ENCODE measurements at places on chromosomes 4 and X.

DNA sequence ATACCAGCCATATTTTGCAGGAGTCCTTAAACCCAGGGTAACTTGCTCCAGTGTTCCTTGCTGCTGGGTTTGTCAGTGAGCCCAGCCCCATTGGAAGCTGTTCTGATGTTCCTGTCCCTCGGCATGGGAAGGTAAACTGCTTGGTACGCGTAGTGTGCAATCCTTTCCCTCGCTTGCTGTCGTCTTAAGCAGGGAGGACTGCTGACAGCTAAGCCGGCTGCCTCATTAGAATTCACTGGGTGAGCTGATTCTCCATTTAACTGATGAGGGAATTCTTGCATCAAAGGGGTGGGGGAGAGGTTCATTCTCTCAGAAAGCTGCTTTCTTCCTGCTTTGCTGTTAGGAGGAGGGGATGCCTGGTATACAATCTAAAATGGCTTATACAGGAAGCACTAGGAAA, 164.6 kb downstream of the MID1IP1 start:
- DNase-seq: no peak

DNA sequence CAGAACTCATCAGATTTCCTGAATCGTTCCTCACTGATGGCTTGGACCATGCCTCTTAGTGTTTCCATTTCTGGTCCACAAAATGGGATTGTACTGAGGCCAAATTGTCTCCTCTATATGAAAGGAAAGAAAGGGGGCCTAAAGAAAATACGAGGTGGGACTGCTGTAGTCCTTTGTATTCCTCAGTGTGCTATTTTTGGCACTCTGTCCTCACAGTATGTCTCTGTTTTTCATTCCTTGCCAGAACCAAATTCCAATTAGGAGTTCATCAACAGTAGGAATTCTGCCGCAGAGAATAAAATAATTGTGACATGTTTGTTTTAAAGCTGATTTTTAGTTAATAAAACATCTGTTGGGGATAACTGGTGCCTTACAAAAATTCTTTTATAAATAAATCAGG, 515.7 kb downstream of the SMARCA1 start:
- no peak for DNase-seq

DNA sequence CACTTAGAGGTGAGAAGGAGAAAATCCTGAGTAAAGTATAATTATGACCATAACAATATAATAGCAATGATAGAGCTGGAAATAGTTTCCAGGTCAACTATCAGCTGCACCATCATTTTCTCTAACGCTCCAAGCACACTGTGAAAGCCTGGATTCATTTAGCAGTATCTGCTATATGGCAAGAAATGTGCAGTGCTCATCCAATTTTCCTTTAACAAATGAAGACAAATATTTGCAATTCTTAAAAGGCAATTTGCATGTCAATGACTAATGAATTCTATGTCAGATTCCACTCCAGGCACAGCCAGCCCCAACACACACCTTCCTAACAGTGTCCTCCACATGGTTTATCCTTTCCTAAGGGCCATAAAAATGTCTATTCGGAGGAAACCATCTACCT, 12.7 kb downstream of the PRSS12 start:
- DNase-seq: no peak

GRCh38 chrX:29648161-29648560, 567.2 kb upstream of the MAGEB2 start:
- DNase-seq: no peak

DNA sequence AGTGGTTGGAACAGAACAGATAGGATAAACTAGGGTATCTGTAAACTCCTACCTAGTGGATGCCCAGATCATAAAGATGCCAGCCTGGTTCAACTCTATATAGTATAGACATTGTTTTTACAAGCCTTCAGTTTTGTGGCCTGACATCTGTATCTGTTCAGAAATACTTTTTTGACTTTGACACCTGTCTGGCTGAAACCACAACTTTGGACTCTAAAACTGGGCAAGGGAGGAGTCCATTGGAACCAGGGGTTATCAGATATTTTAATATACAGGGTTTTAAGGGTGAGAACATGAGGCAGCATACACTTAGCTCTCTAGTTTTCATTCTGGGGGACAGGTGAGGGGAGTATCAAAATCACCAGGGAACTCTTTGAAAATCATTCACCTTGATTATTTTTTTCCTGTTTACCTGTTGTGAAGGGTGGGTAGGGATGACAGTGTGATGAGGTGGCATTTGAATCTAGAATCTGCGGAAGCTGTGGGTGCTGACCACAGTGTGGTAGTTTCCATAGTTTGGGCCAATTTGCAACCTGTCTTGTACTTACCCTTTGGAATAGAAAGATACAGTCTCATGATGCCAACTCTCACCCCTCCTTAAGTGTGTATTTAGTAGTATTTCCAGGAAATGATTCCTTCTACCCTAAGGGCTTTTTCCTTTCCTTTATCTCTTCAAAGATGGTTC, 20.6 kb downstream of the GAB1 start:
- no peak for DNase-seq

GRCh38 chr4:102594000-102594399, 92.8 kb downstream of the NFKB1 start:
- no peak for DNase-seq

DNA sequence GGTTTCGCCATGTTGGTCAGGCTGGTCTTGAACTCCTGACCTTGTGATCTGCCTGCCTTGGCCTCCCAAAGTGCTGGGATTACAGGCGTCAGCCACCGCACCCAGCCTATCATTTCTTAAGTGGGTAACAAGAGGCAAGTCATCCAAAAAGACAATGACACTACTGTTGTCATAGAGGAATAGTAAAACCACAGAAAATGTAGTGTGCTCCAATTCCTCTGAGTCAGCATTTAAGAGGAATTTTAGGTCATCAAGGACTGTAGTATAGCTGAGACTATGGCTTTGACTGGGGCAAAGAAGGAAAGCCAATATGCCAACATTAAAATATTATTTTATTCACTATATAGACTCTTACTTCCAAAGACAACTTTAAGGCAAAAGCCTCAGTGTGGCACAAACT, 48.4 kb downstream of the ATP8A1 start:
- no peak for DNase-seq

DNA sequence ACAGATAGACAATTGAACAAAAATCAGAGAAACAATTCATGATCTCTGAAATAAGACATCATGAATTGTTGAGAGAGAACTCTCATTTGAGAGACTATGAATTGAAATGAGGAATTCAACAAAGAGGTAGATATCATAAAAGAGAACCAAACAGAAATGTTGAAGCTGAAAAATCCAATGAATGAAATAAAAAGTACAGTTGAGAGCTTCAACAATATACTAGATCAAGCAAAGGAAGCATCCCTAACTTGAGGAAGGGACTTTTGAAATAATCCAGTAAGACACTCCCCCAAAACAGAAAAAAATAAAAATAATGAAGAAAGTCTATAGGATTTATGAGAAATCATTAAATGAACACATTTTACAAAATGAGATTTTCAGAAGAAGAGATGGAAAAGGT, 310.0 kb upstream of the PCDH10 start:
- no peak for DNase-seq

DNA sequence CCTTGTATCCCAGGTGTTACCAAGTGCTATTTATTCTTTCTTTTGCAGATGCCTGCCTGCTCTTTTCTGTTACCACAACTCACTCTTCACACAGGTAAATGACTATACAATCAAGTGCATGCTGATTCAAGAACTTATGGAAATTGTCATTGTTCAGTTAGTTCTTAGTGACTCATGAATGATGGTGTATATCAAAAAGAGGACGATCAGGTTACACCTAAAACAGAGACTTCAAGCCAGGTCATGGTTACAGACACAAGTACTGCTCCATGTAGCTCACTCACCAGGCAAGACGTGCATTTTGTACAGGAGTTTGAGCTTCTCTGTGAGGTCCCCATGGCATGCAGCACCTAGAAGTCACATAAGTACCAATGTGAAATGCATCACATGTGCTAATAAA, 59.3 kb upstream of the UCP1 start:
- no peak for DNase-seq

DNA sequence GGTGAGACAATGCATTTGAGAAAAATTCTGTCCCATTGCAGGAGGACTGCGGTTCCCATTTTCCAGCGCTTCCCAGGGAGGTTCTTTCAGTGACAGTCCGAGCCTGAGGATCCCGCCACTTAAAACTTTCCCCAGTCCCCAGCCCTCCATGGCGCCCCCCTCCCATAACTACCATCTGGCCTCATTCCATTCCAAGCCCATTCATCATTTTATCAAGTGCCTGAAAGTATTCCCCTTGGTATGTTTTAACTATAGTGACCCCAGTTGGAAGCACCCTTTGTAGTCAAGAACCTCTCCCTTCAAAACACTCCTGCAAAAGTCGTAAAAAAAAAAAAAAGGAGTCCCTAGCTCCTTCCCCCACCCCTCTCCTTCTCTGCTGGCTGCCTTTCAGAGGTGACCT, 1.2 kb downstream of the RASL11B start:
- DNase-seq: no peak

DNA sequence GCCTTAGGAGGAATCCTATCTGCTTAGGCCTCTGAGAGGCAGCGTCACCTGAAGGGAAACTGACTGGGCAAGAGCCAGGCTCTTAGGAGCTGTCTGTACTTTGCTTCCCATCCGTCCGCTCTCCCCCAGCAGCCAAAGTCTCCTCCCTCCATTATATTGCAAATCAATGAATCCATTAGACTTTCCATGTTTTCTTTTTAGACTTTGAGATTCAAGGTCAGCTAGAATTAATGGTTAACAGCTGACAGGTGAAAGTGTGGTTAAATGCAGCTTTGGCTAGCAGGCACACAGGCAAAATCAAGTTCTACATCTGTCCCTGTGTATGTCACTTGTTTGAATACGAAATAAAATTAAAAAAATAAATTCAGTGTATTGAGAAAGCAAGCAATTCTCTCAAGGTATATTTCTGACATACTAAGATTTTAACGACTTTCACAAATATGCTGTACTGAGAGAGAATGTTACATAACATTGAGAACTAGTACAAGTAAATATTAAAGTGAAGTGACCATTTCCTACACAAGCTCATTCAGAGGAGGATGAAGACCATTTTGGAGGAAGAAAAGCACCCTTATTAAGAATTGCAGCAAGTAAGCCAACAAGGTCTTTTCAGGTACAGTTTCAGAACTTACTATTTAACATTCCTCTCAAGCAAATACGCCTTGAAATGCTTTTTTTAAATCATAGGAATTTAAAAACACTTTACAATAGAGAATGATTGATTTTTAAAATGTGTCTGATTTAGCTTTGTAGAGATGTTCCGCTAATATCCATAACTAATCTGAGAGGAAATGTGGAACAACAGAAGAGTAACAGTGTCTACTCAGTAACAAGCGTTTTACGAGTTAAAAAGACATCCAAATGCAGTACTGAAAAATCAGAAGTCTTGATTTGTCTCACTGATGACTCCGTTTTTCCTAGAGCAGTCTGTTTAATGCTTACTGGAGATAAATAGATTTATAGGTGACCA, at the start of gene F11:
F11 (plus strand) TSS at position 507 of the 970 bp plus-strand sequence. CDS start 948 bp downstream, outside the sequence.
- no peak for DNase-seq

DNA sequence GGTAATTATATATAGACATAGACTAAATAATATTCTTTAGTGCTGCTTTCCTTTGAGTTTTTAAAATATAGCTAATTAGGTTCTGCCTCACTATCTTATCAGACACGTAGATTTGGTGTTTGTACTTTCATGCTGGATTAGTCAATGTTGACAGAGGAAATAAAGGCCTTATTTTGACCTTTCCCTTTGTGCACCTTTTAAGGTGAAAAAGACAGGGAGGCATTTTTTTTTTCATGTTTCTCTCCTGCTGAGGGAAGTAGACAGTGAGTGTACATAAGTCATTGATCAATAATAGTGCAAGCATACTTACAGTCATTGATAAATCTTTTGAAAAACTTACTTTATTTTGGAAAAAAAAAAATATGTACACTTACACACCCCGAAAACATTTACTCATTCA, 467.8 kb downstream of the GRXCR1 start:
- no peak for DNase-seq

- no peak for DNase-seq
These were observed 111.1 kb downstream of the KLF8 start for GRCh38 chrX:56343219-56343618.

- DNase-seq: no peak
These were observed 128.3 kb downstream of the UCHL1 start for GRCh38 chr4:41384992-41385391.

DNA sequence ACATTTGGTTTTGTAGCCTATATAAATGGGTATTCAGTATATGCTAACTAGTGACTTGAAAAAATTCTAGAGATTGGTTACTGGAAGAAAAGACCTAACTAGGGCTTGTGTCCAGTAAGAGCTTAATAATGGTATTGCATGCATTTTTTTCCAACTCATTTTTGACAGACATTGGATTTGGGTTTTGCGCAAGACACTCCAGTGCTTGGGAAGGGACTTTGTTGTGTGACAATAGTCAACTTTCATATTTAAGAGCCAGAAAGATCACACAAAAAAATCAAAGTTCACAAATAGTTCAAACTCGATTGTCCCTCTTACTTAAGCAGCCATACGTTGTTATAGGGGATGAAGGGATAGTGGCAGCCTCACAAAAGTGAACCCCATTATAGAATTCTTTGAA, 1.2 kb upstream of the HSD17B11 start:
- no peak for DNase-seq

DNA sequence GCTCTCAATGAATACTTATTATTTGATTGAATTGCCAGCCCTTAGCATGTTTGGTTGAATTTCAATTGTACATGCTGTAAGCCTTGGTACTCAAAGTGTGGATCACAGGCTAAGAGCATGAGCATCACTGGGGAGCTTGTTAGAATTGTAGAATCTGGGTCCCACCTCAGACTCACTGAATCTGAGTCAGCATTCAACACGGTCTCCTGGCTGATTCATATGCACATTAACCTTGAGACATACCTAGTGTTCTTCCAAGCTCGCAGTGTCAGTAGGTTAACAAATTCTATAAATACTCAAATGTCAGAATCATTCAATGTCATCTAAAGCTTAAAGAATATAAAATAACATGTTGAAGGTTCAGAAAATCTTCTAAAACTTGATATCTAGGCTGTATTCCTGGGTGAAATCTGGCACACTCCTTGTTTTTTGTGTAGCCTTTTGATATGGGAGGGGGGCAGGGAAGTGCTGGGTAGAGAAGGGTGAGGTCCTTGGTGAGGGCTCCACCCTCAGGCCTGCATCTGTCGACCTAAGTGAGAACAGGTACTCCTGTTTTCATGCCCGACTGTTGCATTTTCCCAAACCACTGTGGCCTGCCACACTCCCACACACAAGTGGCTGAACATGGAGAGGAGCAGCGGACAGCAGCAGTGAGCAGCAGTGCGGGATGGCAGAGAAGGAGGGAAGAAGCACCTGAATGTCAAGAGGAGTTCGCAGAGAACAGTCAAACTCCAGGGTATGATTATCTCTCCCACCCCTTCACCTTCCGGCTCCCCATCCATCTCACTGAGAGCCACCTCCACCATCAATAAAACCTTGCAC, 529.6 kb upstream of the IGFBP7 start:
- DNase-seq: no peak

GRCh38 chrX:1222531-1223241, 10.2 kb upstream of the CRLF2 start:
- DNase-seq: no peak

- DNase-seq: no peak
These were observed 34.2 kb downstream of the TSC22D3 start for GRCh38 chrX:107741404-107741790.

GRCh38 chr4:81921751-81922159, 450.0 kb upstream of the RASGEF1B start:
- DNase-seq: no peak

Measured in cortex of kidney (tissue), 1 donor.